T-helper 1 cell treated with Interleukin-12 subunit alpha and Interleukin-12 subunit beta and Interleukin-4 antibody, amounts not matched to agents 30 ng/mL and 1 ng/mL, for 36 hours (primary cell): ENCODE measurements at places on chromosomes 13 and 19. TPM values are rescaled to one million over a fixed set of nuclear protein-coding genes. Genes with fewer than 3 reads are reported as not detected.

Gene FGF9
- 0.20 TPM in 1 of 2 replicates, not detected in the other for total RNA-seq

Gene GPR42
- 0.17 and 0.27 TPM in 2 replicates for total RNA-seq

Gene ZNF415
- 0.34 and 1.0 TPM in 2 replicates for total RNA-seq

Gene SIGLEC8
- not detected in 2 replicates for total RNA-seq

Gene PRTN3
- total RNA-seq: not detected in 2 replicates

Gene ZNF534
- not detected in 2 replicates for total RNA-seq

Gene ZNF878
- total RNA-seq: 0.32 and 0.54 TPM in 2 replicates

Gene ZNF836
- 15.4 and 17.5 TPM in 2 replicates for total RNA-seq

Gene ZFP14
- total RNA-seq: 4.9 and 6.0 TPM in 2 replicates

Gene C5AR2
- total RNA-seq: 0.17 and 0.22 TPM in 2 replicates

Gene ZNF700
- total RNA-seq: 15.8 and 16.4 TPM in 2 replicates

Gene SELENOV
- total RNA-seq: not detected in 2 replicates

Gene RAX2
- total RNA-seq: not detected in 2 replicates

Gene RAB3D
- total RNA-seq: 8.2 and 9.4 TPM in 2 replicates

Gene PSG1
- total RNA-seq: not detected in 2 replicates

Gene NCAN
- 0.05 TPM in 1 of 2 replicates, not detected in the other for total RNA-seq

Gene ZNF799
- 3.9 and 4.2 TPM in 2 replicates for total RNA-seq

Gene EFNA2
- not detected in 2 replicates for total RNA-seq

Gene FCAR
- total RNA-seq: not detected in 2 replicates

Gene PGLYRP2
- 0.25 and 0.34 TPM in 2 replicates for total RNA-seq

Gene SYCN
- total RNA-seq: not detected in 2 replicates

Gene CYP2S1
- total RNA-seq: 0.73 and 2.1 TPM in 2 replicates

Gene LHB
- not detected in 2 replicates for total RNA-seq

Gene ZNF738
- total RNA-seq: 7.8 and 9.9 TPM in 2 replicates

Gene URAD
- total RNA-seq: not detected in 2 replicates

Gene ICAM1
- 68.3 and 72.7 TPM in 2 replicates for total RNA-seq

Gene LRG1
- total RNA-seq: 1.1 and 1.5 TPM in 2 replicates

Gene CD70
- 73.7 and 75.9 TPM in 2 replicates for total RNA-seq

Gene YJEFN3
- total RNA-seq: 11.7 and 11.8 TPM in 2 replicates

Gene ZNF568
- total RNA-seq: 5.0 and 6.7 TPM in 2 replicates

Gene NFIX
- total RNA-seq: 0.96 and 1.1 TPM in 2 replicates

Gene S1PR4
- total RNA-seq: 179 TPM in 2 replicates

Gene DLEU7
- total RNA-seq: not detected in 2 replicates

Gene ZNF729
- not detected in 2 replicates for total RNA-seq

Gene CABP5
- total RNA-seq: not detected in 2 replicates

Gene CEACAM4
- not detected in 2 replicates for total RNA-seq

Gene ZNF439
- 6.1 and 7.4 TPM in 2 replicates for total RNA-seq

Gene KLF1
- 0.22 and 0.41 TPM in 2 replicates for total RNA-seq

Gene GET3
- 66.7 and 69.3 TPM in 2 replicates for total RNA-seq
